Fibroblast of skin of back (primary cell): ENCODE measurements at places on chromosomes 1 and 21.

DNA sequence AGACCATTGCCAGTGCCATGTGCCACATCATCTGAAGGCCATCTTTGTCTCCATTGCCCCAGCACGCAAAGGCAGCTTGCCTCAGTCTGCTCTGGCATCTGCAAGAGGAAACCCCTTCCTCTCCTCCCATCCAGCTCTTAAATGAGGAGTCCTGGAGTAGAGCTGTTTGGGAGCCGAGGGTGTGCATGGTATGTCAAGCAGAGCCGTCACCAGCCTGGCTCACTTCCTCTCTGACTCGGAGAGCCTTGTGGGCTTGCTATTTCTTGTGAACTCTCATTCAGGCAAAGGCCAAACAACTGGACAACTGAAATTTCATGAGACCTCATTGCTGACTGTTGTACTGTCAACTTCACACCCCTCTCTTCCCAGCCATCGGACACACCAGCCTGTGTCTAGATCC lies 143.9 kb downstream of the SIPA1L2 start:
- no peak for DNase-seq

DNA sequence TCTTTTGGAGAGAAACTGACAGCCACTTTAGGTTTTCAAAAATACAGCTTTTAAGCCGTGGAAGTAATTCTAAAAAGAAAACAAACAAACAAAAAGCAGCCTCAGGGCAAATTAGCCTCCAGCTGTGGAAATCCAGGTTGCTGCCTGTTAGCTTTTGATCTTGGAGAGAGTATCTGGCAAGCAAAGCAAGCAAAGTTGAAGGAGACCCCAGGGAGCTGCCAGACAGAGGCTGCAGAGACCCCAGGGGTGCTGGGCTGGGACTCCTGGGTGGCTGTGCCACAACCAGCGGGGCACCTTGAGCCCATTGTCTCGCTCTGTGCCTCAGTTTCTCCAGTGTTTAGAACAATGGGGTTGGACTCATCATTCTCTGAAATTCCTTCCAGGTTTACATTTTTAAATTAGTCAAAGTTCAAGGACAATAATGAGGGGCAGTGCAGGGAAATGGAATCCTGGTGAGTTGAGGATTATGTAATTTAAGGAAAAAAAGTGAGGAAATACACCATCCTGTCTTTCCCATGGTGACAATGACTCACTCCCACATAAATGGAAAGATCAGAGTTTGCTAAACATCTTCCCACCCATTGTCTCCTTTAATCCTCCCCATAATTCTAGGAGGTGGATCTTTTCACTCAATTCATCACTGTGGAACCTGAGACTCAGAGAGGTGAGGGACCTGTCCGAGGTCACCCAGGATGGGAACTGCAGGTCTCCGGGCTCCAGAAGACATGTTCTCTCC lies 480.5 kb downstream of the MATN1 start:
- no peak for DNase-seq

GRCh38 chr1:162028726-162029125 lies 5.1 kb upstream of the OLFML2B start:
- no peak for DNase-seq

- DNase-seq, result peak; percentile 95
Measured at GRCh38 chr1:2330519-2331199, 60.7 kb downstream of the MORN1 start.

DNA sequence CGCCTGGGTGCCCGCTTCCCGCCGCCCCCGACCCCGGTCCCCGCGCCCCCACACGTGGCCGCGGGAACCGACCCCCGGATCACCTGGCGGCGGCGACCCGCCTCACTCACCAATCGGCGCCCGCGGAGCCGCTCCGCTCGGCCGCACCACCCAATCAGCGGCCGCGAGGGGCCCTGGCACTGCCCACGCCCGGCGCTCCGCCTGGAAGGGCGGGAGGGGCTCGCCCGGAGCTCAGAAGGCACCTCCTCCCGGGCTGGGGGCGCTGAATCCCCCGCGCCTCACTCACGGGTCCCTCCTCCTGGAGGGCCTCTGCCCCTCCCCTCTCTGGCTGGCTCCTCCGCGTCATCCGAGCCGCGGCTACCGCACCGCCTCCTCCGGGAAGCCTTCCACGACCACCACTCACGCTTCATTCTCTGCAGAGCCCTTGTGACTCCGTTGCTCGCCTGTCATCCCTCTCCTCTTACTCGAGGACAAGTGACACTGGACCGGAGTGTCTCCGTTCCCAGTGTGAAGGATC lies 374 bp downstream of the SH2D5 start:
- DNase-seq, result peak; percentile 71

- peak; percentile 54 for DNase-seq
Measured at GRCh38 chr1:21898326-21899200, 38.5 kb downstream of the HSPG2 start.

DNA sequence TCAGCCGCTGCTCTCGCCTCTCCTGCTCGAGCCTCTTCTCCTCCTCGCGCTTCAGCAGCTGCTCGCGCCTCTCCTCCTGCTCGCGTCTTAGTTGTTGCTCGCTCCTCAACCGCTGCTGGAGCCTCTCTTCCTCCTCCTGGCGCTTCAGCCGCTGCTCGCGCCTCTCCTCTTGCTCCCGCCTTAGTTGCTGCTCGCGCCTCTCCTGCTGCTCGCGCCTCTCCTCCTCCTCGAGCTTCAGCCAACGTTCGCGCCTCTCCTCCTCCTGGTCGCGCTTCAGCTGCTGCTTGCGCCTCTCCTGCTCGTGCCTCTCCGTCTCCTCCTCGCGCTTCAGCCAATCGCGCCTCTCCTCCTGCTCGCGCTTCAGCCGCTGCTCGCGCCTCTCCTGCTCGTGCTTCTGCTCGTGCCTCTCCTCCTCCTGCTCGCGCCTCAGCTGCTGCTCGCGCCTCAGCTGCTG lies 3.7 kb downstream of the TCHH start:
- peak; percentile 45 for DNase-seq

- DNase-seq, result no peak
Measured at GRCh38 chr1:230730977-230731376, 16.2 kb upstream of the CAPN9 start.

DNA sequence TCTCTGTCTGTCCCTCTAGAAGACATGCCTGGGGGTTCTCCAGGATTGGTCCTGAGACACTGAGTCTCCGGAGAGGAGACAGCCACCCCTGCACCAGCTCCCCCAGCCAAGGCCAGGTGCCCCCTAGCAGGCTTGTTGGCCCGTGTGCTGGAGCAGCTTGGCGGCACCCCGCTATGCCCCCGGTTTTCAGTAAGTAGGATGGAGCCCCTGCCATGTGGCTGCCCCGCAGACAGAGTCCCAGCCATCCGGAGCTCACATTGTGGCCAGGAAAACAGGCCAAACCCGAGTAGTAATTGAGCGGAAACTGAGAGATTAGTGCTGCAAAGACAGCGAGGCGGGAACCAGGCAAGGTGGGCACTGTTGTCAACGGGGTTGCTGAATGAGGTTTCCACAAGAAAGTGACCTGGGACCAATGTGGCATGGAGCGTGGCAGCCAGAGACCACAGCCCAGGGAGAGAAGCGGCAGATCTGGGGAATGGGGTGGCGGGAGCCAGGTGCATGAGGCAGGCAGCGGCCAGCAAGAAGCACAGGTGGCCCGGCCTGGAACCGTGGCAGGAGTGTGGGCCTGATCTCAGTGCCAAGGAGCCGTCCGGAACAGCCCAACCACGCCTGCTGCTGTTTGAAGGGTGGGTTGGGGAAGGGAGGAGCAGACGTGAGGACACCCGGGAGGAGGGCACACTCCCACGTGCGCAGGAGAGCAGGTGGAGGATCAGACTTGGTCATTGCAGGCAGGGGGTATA lies 137.4 kb upstream of the VAMP3 start:
- no peak for DNase-seq

GRCh38 chr1:29623501-29623900 lies 387.2 kb downstream of the PTPRU start:
- no peak for DNase-seq

DNA sequence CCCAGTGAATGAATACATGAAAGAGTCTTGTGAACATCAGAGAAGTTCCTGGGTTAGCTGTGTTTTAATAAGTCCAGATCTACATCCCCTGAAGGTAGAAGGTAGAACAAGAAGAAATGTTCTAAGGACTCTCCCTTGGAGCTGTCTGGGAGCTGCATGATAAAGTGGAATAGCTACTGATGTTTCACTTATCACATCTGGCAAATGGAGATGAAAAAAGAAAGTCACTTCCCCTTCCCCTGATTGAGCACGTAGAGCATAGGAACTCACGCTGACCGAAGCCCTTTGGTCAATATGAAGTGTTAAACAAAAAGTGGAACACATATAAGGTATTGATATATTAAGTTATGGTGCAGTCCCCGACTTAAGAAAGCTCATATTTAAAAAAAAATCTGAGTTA lies 53.2 kb upstream of the PARP1 start:
- DNase-seq, result no peak

GRCh38 chr1:230308039-230308438 lies 118.1 kb downstream of the PGBD5 start:
- peak; percentile 53 for DNase-seq

GRCh38 chr1:113275083-113275482 lies 115.2 kb upstream of the MAGI3 start:
- no peak for DNase-seq

GRCh38 chr1:52427152-52427551 lies 22.8 kb downstream of the PRPF38A start:
- DNase-seq, result no peak

- no peak for DNase-seq
Measured at GRCh38 chr1:233665575-233666270, 51.8 kb downstream of the KCNK1 start.

- no peak for DNase-seq
Measured at GRCh38 chr1:162233066-162233465, 143.6 kb downstream of the SPATA46 start.

DNA sequence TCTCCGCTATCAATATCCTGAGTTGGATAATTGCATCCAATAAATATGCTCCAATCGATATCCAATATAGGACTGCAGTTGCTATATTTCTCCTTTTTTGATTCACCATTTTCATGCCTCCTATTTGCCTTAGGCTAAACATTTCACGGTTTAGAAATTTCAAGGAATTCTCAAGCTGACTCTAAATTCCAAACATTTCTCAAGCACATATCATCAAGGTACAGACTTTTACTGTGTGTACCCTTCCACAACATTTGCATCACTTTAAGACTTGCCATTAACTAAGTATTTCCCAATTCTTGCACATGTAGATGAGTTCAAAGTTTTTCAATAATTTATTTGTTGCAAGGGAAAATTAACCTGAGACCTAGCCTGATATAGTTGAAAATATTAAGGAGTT lies 795.2 kb upstream of the TMPRSS15 start:
- no peak for DNase-seq

GRCh38 chr1:167455786-167456446 lies 62.4 kb downstream of the CD247 start:
- DNase-seq, result peak; percentile 3

DNA sequence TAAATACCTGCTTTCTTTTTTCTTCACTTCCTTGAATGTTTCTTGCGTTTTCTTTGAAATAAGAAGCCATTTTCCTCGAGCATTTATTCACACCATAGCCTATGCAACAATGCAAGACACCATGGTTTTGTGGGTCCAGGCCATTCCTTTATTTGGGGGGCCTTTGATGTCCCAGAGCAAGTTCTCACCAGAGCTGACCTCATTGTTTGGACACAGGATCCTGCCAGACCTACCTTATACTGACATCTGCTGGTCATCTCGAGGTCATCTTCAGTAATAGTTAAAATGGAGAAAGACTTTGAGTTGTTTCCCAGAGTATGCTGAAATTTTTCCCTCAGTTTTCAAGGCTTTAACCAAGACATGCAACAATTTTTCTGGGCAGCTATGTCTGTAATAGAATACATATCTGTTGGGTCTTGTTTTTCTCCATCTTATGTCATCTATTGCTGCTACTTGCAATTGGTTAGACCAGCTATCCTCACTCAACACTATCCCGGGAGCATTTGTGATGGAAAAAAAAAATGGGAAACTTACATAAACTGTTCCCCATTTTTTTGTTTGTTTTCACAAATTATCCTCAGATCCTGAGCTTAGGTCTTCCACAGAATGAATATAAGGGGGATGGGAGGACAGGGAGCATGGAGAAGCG lies 34.0 kb upstream of the BACE2 start:
- DNase-seq, result peak; percentile 46

GRCh38 chr1:52623812-52624211 lies 9.2 kb upstream of the SHISAL2A start:
- DNase-seq, result no peak

GRCh38 chr1:74508449-74508848 lies 4.0 kb downstream of the LRRC53 start:
- no peak for DNase-seq

- DNase-seq, result no peak
Measured at GRCh38 chr1:36305915-36306209, 306 bp upstream of the SH3D21 start.

- DNase-seq, result no peak
Measured at GRCh38 chr1:201335174-201335870, 42.2 kb downstream of the TNNT2 start.

DNA sequence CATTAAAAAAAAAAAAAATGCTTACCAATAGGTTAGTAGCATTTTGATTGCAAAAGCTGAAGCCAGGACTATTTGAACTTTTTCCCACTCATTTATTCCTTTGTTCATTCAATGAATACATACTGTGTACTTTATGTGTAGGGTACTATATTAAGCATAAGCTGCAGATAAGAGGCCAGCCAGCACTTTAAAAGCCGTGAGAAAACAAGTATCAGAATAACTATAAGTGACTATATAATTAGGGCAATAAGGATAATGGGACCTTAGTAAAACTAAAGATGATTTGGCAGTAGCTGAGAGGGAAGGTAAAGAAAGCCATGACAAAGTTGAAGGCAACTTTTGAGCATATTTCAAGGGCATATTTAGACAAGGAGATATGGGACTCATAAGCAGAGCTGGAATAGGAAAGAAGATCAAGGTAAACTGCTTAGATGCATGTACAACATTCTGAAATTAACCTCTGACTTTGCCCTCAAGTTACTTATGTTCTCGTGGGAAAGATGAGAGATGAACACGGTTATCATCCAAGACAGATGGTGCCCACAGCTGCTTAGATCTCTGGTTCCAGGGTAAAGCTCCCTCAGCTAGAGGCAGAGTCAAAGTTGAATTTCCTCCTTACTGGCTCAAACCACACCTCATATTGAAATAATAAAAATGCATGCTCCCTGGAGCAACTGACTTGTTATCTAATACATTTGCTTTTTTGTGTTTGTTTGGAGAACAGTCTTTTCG lies 44.0 kb upstream of the FMO2 start:
- DNase-seq, result no peak

DNA sequence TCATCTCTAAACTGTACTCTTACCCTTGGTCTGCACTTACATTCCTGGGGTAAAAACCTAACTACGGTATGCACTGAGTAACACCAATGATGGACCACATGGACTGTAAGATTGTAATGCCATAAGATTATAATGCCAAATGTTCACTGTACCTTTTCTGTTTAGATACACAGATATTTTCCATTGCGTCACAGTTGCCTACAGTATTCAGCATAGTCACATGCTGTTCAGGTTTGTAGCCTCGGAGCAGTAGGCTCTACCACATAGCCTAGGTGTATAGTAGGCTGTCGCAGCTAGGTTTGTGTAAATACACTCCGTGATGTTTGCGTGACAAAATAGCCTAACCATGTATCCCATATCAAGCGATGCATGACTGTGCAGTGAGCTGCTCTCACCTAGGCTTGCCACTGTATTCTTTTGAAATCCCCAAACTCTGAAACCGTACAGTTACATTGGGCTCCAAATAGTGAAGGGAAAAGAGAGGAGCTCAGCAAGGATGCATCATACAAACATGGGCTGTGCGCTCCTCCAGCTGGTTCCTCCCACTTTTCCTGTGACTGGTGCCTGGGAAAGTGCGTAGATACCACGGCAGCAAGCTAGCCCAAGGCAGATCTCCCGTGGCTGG lies 35.2 kb downstream of the CFAP57 start:
- DNase-seq, result peak; percentile 14

- DNase-seq, result peak; percentile 39
Measured at GRCh38 chr21:29072873-29073221, 601 bp downstream of the CCT8 start.

GRCh38 chr1:204744107-204744779 lies 58.7 kb upstream of the LRRN2 start:
- no peak for DNase-seq
